ENCODE measurements at places on chromosomes 3 and 15. TPM values are rescaled to one million over a fixed set of nuclear protein-coding genes. Genes with fewer than 3 reads are reported as not detected.
A peak's percentile ranks its signal among the peaks of the same experiment; 100 is the strongest.

DNA sequence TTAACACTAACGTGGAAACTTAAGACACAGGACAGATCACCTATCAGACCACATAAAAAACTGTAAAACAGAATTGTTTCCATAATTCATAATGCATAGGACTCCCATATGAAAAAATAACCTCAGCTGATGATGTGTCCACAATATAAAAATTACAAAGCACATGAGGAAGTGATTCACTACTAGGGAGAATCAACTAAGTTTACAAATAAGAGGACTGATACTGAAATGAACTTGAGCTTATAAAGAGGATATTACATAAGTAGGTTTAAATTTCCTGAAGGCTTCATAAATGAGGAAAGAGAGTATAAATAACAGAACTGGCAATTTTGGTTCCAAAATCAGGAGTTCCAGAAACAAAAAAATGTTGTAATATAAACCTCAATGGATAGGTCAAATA, 111.9 kb downstream of the SAMMSON start:
- no peak for ATAC-seq

Gene SLC22A13
- total RNA-seq, result 1.5 TPM

DNA sequence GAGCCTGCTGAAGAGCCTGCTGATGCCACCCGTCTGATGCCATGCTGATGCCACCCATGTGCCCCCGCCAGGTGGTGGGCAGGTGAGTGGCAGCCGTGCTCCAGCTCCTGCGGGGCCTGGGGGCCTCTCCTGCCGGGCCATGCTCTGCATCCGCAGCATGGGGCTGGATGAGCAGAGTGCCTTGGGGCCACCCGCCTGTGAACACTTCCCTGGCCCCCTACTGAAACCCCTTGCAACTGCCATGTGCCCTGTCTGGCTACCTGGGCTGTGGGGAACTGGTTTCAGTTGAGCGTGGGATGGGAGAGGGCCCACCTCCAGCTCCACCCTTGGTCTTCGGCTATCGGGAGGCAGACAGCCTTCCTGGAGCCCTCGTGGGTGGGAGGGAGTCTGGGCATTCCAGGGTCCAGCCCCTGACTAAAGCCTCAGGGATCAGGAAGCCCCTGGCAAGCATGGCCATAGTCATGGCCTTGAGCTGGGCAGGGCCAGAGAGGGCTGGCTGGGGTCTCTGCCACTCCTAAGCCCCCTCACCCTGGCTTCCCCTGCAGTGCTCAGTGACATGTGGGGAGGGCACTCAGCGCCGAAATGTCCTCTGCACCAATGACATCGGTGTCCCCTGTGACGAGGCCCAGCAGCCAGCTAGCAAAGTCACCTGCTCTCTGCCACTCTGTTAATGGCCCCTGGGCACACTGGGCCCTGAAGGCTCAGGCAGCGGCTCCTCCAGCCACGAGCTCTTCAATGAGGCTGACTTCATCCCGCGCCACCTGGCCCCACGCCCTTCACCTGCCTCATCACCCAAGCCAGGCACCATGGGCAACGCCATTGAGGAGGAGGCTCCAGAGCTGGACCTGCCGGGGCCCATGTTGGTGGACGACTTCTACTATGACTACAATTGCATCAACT, 92.2 kb downstream of the TBC1D2B start:
- ATAC-seq, result no peak

Gene KBTBD13
- not detected for total RNA-seq

Gene CHRNA5
- total RNA-seq, result 14.1 TPM

Gene C2CD4A
- 5.8 TPM for total RNA-seq

DNA sequence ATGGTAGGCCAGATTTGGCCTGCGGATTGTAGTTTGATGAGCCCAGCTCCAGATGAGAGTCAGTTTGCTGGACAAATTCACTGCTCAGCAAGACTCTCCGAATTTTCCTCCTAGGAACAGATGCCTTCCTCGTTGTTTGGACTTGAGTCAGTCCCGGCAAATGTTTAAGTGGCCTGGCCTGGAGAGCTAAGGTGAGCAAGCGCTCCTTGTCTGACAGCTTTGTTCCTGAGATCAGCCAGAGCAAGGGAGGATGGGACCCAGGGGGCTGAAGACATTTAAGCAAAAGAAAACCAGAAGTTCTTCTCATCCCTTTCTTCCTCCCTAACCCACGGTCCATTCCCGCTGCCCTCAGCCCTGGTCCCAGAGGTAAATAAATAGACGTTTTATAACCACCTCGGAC, 40.3 kb downstream of the POLR2M start:
- ATAC-seq, result no peak

Gene GTPBP8
- total RNA-seq, result 23.6 TPM

DNA sequence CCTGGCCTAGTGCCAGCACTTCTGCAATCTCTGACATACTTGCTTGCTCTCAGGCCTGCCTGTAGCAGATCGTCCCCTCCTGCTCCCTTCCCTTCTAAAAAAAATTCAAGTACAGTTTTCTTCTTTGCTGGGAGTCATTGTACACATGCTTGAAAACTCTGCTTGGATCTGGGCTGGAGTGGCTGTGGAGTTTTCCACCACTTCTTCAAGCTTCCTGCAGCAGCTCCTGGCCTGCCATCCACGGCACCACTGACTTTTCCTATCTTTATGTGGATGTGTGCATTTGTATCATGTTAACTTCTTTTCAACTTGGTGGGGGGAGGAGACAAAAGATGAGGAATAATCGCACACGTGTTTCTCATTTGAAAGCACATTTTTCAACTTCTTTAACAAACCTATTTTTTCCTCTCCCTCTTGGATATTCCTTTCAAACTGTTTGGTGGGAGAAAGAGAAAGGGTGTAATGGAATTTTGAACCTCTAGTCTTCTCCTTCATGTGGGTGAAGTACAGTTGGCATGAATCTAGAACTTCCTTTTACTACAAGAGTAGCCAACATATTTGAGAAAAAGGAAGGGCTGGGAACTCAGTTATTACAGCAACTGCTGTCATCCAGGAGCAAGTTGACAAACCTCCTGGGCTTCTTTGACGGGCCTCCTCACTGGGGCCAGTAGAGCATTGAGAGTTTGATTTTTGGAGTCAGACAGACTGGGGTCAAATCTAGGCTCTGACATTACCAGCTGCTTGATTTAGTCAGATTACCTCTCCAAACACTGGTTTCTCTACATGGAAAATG, 61.2 kb upstream of the LRTM1 start:
- no peak for ATAC-seq

Gene USP3
- total RNA-seq, result 102 TPM

Gene CFAP100
- total RNA-seq, result not detected

GRCh38 chr15:80288131-80288530, 36.1 kb upstream of the CTXND1 start:
- ATAC-seq, result no peak

DNA sequence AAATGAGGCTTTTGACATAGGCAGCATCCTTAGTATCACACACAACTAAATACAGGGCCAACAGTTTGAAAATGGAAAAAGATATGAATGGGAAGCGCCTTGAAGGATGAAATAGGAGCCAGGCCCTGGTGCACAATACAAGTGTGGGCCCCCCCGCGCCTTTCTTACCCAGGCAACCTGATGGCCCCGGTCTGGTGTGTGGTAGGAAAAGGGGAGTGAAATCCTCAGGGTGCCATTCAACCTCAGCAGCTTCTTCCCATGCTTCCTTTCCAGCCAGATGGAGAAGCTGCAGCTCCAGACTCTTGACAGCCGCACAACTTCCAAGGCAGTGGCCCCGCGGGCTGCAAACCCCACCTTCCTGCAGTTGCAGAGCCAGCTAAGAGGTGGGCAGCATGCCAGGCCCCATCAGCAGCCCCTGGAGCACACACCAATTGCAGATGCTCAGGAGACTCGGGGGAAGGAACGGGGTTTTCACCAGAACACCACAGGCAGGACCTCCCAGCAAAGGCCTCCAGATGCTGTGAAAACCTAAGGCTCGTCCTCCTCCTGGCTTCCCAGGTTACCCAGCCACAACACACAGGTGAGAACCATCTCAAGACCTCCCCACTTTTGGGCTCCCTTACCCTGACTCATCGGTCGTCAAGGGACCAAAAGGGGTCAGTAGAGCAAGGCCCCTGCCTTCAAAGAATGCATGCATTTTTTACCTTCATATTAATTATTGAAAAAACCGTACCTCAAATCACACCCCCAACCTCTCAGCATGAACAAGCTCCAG, 101.6 kb downstream of the CPN2 start:
- no peak for ATAC-seq

- ATAC-seq, result no peak
Measured at GRCh38 chr3:183375337-183375736, 53.1 kb downstream of the MCF2L2 start.

DNA sequence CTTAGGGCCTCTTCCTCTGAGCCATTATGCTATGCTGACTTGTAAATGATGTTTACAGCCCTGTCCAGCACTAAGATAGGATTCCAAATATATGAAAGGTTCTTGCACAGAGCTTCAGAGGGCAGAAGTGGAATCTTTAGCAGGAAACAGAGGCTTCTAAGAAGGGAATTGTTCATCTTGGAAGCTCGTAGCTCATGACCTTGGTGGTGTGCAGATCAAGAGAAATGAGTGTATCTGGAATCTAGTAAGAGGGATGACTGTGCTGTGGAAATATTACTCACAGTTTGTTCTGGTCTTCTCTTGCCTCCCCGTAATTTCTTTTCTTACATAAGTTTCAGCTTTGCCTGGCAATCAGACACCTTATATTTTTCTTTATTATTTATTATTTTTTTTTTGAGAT, 175.8 kb downstream of the SPATA16 start:
- no peak for ATAC-seq

DNA sequence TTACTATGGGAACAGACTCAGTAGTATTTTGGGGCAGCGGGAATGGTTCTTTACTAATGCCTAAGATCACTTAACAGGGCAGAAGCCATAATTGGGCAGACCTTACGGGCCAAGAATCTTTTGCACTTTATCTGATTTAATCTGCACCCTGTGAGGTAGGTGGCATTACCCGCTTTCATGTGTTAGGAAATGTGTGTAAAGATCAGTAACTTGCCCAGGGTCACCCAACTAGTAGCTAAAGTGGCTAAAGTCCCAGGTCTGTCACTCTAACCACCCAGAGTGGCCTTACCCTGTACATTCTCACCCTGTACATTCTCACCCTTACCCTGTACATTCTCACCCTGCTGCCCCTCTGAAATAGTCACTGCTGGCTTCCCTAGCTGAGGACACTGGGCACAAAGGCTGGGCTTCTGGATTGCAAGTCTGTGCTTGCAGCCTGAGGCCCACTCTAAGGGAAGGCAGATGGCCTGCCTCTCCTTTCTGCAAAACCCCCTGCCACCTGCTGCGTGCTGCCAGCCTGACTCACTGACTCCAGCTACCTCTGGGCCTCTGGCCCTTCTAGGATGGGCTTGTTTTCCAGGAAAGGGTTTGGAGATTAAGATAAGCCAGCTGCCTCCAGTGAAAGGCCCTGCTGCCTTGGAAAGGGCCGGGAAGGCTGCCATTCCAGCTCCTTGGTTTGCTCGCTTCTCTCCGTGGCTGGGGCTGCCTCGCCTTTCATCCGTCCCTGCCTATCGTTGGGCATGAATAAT, 37.5 kb upstream of the MYZAP start:
- no peak for ATAC-seq

- peak; percentile 98 for ATAC-seq
Measured at GRCh38 chr15:74889883-74890664, at the start of gene MPI. TSS of gene MPI (plus strand) at chr15:74890042. CDS start at chr15:74890074, 32 bp downstream.

DNA sequence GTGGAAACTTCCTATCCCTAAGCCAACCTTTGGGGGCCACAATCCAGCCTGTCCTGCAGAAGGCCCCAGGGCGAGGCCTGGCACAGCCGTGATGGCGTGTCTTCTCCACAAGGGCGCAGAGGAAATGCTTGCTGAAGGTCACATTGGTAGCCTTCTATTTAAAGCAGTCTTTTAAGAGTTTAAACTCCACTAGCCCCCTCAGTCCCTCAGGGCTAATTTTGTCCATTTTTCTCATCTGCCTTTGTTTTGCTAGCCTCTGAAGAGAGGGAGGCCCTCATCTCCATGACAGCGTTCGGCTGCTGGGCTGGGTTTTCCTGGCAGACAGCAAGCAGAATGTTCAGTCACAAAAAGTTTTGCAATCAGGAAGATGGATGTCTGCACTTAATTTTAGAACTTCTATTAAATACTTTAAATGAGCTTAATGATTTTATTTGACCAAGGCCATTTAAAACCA, 40.8 kb downstream of the RARB start:
- no peak for ATAC-seq

- ATAC-seq, result peak; percentile 13
Measured at GRCh38 chr15:41512940-41513505, 604 bp downstream of the LTK start.

All from activated T-helper 17 cell treated with anti-CD3 and anti-CD28 coated beads, Interleukin-2, amount 50 U/mL, for 72 hours (primary cell).